Activated CD8-positive, alpha-beta memory T cell treated with anti-CD3 and anti-CD28 coated beads for 4 hours (primary cell): ENCODE measurements at places on chromosomes 5 and 9.

DNA sequence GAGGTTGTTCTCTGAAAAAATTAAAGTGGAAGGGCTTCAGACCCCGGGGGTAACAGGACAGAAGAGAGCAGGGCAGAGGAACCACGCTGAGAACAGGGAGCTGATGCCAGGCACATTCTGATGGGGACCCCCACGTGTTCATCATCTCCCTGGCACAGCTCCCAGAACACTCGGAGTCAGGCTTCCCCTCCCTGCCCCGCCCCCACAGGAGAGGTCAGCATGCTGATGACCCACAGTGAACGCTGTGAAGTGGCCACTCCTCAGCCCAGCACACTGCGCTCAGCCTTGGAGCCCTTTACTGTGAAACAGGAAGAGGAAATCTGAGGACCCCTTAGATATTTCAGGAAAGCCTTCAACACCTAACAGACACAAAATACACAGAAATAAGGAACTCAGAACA lies 16.4 kb downstream of the RETREG1 start:
- DNase-seq = no peak

GRCh38 chr9:137199411-137200121 lies 975 bp downstream of the TPRN start:
- DNase-seq = no peak

GRCh38 chr5:643811-644271 lies 31.7 kb downstream of the CEP72 start:
- no peak for DNase-seq

DNA sequence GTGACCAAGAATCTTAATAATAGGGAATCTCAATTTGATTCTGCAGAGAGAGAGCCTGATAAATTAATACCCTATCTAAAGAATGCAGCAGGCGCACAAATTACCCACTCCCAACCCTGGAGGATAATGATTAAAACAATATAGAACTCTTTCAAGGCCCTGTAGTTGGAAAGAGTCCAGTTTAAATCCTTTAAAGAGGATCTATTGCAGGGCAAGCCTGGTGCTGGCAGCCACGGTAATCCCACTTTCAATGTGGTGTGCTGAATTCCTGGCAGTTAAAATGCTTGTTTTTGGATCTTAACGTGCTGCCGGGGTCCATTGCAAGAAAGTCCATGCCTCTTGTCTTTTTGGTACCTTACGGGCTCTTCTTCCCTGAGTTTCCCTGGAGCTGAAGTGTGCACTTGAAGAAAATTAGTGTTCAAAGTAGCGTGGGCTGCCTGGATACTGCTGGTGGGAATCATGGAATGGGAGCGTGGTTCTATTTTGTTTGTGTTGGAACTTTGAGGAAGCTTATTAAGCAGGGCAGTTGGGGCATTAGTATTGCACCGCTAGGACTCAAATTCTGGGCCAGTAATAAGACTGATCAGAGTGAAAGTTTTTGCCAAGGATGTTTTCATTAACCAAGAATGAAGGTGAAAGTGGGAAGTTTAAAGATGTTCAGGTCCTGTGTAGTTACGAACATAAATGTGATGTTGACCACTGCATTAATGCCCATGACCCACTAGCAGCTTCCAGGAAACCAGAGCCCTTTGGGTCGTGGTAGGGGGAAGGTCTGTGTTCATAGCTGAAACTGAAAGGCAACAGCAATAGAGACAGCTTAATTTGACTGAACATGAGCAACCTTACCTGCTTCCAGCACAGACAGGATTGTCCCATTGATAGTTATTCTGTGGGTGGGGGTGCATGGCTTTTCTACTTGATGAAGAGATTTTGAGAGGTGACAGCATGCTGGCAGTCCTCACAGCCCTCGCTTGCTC lies 20.8 kb downstream of the MARCHF6 start:
- DNase-seq = no peak

DNA sequence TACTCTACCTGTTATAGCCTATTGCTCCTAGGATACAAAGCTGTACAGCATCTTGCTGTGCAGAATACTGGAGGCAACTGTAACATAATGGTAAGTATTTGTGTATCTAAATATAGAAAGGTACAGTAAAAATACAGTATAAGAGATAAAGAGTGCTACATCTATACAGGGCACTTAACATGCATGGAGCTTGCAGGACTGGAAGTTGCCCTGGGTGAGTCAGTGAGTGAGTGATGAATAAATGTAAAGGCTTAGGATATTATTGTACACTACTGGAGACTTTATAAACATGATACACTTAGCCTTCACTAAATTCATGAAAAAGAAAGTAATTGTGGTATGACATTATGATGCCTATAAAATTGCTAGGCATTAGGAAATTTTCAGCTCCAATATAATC lies 65.5 kb upstream of the OSMR start:
- no peak for DNase-seq

DNA sequence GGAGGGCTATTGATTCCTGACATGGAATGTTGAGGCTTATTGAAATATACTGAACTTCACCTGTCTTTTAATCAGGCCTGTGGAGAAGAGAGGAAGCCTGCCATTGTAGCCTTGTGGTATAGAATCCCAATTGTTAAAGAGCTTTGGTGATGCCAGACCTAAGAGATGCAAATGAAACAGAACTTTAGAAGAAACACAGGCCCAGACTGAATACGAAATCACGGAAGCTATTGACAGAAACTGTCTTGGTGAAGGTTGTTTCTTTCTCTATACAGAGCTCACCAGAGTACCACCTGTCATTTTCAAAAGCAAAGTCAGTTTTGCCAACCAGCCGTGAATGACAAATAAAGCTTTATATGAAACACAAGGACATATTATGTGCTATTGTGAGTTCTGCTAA lies 660.3 kb downstream of the ISL1 start:
- DNase-seq = no peak

DNA sequence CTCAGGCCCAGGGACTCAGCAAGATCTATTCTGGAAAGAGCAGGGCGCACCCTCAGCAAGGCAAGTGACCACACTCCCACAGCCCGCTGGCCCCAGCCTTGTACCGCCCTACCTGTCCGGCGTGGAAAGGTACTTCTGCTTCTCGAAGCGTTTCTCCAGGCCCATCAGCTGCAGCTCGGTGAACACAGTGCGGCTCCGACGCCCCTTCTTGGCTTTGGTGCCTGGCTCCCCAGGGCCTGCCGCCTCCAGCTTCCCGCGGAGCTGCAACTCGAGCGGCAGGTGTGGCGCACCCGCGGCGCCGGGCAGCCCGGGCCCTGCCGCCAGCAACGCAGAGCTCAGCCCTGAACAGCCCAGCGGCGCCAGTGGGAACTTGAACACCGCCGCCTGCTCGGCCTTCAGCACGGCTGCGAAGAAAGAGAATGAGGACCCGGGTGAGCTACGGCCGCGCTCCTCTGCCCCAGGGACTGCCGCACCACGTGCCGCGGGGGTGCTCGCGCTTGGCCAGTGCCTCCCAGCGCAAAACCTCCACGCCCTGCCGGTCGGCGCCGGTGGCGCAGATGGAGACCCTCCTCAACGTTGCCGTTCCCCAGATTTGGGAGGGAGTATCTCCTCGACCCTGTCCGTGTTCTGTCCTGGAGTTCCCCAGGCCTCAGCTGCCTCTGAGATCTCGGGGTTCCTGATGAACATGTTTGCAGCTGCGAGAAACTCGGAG lies 2.2 kb downstream of the BARX1 start:
- DNase-seq = no peak

GRCh38 chr9:78133751-78134150 lies 102.1 kb upstream of the CEP78 start:
- no peak for DNase-seq

DNA sequence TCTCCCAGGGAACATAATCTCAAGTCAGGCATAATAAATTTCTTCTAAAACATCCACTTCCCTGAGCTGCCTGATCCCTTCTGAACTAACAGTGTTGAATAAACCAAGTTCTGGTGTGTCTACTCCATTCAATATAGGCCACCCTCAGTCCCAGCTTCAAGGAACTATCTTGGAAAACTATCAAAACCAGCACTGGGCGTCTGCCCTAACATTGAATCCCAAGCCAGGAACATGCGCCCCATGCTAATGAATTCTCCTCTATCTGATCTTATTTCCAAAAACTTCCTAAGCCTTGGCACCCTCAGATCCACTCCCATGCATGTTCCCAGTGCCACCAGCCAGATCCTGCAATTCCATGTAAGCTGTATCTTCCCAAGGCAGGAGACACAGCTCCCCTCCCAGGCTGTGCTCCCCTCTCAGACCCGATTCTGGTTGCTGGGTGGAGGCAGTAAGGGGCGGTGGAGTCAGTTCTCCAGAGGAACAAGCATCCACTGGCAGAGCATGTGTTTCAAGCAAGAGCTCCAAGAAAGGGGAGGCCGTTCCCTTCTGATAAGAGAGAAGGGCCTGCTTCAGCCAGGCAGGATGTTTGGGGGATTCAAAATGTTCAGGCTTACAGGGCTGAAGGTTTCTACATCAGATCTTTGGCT lies 13.1 kb upstream of the FOXI1 start:
- DNase-seq = no peak

DNA sequence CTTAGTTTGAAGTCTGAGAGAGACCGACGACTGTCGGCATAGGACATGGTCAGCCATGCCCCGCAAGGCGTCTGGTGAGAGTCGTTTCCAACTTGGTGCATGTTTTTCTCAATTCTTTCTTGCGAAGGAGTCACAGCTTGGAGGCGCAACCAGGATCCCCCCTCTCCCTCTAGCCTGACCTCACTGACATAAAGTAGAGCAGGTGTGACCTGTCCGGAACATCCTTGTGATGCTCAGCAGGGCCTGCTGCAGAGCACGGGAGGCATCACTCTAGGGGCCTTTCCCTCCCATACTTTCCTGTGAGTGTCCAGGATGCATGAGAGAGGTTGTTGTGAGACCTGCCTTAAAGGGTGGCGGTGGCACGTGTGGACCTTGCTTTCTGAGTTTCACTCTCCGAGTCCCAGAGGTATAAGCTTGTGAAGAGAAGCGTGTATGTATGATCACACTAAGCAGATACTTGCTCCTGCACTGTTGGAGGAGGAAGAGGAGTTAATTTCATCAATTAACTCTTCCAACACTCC lies 5.0 kb downstream of the TENT4A start:
- DNase-seq = no peak

GRCh38 chr5:153601377-153601776 lies 110.9 kb downstream of the GRIA1 start:
- DNase-seq = no peak

DNA sequence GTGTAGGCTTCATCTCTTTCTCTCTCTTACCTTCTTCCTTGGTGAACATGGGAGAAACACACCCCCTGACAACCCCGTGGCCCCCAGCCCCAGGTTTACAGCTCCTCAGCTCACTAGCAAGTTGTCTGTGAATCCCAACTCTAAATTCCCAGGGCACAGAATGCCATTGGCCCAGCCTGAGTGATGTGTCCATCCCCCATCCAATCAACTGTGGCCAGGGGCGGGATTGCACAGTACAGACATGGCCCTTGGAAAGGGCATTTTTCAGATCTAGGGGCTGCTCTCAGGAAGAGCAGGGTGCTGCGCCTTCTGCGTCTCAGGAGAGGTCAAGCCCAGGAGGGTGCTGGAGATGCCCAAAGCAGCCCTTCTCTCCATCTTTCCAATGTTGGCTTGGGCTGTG lies 48.2 kb upstream of the ASS1 start:
- DNase-seq = no peak

DNA sequence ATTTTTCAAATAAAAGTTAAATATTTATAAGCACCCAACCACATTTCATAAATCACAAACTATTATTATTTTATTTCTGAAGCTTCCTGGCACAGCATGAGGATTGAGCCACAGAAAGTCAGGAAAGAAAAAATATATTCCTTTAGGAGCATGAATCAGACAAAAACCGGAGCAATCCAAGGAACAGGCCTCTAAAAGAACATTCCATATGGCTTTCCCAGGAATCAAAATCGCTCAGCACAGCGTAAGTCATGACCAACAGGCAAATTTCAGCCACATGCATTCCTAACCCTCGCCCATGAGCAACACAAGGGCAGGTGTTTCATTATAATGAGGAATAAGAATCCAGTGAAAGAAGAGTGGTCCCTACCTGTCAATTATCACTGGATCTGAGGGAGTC lies 26.7 kb downstream of the EBF1 start:
- DNase-seq = no peak

DNA sequence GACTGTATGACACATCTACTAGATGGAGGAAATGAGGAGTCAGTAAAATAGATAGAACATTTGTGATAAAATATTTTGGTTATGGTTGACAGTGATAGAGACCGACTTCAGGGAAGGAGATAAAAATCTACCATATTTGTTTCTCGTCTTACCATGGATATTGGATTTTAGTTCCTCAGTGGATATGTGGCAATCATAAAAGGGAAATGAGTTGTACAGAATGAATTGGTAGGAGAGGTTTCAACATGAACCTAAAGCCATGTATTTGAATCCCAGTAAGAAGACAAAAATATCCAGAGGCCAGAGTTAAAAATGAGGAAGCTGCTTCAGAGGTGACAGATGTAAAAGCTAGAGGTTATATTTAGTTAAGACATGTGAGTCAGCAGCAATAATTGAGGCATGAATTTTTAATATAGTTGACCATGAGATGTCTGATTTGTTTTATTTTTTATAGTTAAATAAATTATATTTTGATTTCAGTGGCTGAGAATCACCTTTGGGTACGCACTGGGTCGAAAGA lies 480.4 kb upstream of the TUSC1 start:
- DNase-seq = no peak

- DNase-seq = no peak
Observed at GRCh38 chr9:10052181-10052580, 560.6 kb downstream of the PTPRD start.

- no peak for DNase-seq
Observed at GRCh38 chr5:38753141-38753540, 92.7 kb upstream of the OSMR start.

GRCh38 chr5:148230240-148230639 lies 8.1 kb upstream of the MARCOL start:
- DNase-seq = no peak

GRCh38 chr9:107721705-107722245 lies 232.2 kb upstream of the KLF4 start:
- no peak for DNase-seq

DNA sequence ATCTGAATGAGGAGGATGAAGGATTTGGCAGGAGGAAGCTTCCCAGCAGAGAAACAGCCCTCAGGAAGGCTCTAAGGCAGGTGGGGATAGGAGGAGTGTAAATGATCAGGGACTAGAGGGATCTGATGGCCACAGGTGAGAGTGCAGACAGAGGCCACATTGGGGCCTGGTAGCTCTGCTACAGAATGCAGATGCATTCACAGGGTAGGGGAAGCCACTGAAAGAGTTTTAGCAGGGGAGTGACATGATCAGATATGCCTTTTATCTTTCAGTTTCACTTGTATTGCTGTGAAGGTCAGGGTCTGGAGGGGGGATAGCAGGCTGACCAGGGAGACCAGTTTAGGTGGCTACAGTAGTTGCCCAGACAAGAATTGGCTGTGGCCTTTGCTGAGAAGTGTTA lies 3.0 kb downstream of the TXNDC15 start:
- no peak for DNase-seq

GRCh38 chr5:10645146-10645545 lies 81.3 kb downstream of the ANKRD33B start:
- no peak for DNase-seq

DNA sequence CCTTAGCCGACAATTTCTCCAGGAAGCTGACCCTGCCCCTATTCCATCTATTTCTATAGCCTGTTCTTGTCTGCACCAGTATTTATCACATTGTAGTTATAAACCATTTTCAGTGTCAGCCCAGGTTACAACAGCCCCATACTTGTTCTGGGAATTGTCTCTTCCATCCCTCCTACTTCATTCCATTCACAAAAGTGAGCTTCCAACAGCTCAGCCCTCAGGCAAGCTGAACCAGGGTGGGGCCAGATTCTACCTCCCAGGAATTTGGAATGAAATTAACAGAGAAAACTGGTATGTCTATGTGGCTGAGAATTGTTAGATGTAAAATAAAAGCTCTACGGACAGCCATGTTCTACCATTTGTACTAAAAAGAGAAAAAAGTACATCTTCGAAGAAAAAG lies 36.1 kb downstream of the STRBP start:
- DNase-seq = no peak
